GM03348 (cell line): ENCODE measurements at places on chromosomes 12 and 14.

DNA sequence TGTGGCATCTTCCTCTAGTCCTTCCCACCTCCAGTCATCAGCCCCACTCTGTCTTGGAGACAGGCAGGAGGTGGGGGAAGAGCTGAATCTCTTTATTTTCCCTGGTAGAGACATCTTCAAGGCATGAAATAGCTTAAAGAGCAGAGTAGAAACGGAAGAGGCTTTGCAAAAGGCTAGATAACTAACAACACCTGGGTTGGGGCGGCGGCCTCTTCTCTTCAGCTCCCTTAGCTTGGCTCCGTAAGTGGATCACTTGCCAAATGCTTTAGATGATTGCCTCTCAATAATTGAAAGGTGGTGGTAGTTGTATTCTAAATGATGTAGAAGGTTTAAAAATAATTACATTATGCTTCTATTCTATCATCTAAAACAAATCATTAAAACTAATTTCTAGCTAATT is 36.1 kb downstream of the SSPN start:
- no peak for DNase-seq

DNA sequence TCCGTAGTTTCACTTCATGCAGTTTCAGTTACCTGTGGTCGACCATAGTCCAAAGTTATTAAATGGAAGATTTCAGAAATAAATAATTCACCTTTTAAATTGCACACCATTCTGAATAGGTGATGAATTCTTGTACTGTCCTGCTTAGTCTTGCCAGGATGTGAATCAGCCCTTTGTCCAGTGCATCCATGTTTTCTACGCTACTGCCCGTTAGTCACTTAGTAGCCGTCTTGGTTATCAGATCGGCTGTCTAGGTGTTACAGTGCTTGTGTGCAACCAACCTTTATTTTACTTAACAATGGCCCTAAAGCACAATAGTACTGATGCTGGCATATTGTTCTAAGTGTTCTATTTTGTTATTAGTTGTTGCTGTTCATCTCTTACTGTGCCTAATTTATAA is 146.7 kb downstream of the ACSS3 start:
- DNase-seq, result no peak

DNA sequence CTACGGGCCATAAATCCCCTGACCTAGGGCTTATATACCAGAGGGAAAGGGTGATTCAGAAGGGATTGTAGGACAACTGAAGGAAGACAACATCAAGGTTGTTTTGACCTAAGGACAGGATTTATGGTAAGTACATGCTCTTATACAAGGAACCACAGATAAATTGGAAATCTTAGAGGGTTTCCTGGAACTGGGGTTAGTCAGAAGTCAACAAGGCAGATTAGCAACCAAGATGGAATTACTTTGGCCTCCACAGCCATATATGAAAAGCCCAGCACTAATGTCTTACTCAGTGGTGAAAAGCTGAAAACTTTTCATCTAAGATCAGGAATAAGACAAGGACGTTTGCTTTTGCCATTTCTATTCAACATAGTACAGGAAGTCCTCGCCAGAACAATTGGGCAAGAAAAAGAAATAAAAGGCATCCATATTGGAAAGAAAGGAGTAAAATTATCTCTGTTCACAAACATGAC is 5.4 kb downstream of the TMBIM4 start:
- no peak for DNase-seq

DNA sequence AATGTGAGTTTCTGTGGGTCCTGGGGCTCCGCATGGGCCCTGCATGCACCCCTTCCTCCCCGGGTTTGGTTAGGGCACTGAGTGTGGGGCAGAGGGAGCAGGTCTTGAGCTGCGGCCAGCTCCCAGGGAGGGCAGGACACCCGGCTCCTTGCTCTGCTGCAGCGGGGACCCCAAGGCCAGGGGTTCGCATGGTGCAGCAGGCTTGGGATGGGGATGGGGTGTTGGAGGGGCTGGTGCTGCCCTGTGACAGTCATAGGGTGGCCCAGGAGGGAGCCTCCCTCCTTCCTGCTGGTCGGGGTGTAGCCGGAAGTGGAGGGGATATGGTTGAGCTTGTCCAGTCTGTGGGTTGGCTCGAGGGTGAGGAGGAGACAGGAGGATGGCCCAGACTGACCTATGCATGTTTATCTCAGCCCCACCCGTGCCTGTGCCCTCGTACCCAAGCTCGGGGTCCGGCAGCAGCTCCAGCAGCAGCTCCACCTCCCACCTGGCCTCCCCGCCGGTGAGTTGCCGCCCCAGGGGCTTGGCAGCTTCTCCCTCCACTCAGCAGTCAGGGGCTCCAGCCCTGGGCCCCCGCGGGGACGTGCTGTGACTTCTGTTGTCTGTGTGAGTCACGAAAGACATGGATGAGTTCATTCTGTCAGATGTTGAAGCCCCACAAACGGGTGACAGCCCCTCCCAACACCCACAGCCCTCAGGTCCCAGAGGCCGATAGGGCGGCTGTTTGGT is 16.0 kb downstream of the ULK1 start:
- DNase-seq, result no peak

DNA sequence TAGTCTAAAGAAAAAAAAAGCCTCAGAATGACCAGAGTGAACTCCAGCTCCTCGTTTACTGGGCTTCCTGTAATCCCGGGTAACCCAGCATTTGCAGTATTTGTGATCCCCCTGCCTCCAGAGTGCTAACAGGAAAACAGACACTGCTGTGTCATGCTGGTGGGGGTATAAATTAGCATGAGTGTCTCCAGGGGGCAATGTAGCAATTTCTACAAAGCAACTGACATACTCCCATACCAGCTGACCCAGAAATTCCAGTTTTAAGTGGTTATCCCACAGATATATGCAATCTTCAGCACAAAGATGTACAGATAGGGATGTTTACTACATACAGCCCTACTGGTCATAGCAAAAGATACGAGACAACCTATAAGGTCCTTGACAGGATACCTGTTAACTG is 18.8 kb downstream of the TTC7B start:
- DNase-seq, result no peak

GRCh38 chr12:14410177-14410576 is 44.7 kb downstream of the ATF7IP start:
- no peak for DNase-seq

- DNase-seq, result no peak
These were observed 4.2 kb downstream of the NPC2 start for GRCh38 chr14:74488786-74489397.

DNA sequence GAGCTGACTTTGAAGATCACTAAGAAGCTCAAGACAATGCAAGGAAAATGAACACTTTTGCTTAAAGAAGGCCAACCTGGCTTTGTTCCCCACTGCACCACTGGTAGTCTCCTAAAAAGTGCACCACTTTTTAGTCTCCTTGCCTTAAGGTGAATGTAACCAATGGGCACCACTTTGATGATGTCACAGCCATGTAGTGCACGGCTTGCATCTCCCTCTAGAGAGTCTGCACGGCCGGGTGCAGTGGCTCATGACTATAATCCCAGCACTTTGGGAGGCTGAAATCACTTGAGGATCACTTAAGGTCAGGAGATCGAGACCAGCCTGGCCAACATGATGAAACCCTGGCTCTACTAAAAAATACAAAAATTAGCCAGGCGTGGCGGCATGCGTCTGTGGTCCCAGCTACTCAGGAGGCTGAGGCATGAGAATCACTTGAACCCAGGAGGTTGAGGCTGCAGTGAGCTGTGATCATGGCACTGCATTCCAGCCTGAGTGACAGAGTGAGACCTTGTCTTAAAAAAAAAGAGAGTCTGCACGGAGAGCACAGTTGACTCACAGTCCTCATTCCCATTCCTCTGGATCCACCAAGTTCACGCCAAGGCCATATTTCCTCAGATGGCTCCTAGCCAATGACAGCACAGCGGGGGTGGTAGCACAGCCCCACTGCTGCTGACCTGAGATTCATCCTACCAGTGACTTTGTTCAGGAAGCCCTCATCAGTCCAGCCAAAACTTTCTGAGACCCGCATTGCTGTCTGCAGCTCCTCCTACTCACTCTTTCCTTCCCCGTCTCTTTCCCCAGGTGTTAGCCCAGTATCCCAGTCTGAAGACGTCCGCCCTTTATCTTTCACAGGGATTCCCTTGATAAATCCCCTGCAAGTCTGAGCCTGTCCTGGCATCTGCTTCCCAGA is 16.5 kb upstream of the IFT81 start:
- peak; percentile 77 for DNase-seq

- DNase-seq, result no peak
These were observed 292.6 kb downstream of the TTC8 start for GRCh38 chr14:89117012-89117411.

- DNase-seq, result peak; percentile 10
These were observed 198.7 kb downstream of the DACT1 start for GRCh38 chr14:58836303-58836974.

GRCh38 chr14:47276931-47277330 is 398.5 kb downstream of the MDGA2 start:
- no peak for DNase-seq

- DNase-seq, result no peak
These were observed 3.8 kb upstream of the SNX6 start for GRCh38 chr14:34633742-34634141.

- no peak for DNase-seq
These were observed 2.6 kb upstream of the RIN3 start for GRCh38 chr14:92510972-92511371.

GRCh38 chr12:49195736-49196135 is 6.9 kb upstream of the TUBA1A start:
- DNase-seq, result no peak

DNA sequence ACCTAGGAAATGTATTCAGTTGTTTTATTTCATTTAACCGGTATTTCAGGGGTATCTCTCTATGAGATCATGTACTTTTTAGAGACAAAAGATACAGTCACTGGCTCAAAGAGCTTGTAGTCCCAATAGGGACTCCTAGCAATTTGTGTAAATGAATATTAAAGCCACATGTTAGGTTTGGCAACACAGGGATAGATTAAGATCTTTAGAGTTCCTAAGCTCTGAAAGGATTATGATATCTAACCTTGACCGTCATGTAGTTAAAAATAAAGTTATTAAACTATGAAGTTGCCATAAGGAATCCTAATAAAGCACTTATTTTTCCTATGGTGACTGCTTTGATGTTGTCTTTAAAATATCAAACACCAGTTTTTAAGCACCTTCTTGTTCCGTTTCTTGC is 100.4 kb upstream of the FGD4 start:
- DNase-seq, result peak; percentile 55

- no peak for DNase-seq
These were observed 3.7 kb downstream of the ASB2 start for GRCh38 chr14:93972618-93973205.

DNA sequence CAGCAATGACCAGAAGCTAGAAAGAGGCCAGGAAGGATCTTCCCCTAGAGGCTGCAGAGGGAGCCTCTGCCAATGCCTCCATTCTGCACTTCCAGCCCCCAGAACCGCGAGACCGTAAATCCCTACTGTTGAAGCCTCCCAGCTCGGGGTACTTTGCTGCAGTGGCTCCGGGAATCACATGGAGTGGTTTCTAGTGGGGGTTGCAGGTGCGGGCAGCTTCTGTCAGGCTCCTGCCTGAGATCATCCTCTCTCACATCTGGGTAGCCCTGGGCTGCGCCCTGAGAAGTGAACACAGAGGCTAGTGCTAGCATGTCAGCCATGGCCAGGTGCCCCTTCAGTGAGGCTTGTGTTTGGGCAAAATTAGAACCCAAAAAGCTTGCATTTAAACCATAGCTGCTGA is 67.3 kb downstream of the TSPAN9 start:
- DNase-seq, result no peak

DNA sequence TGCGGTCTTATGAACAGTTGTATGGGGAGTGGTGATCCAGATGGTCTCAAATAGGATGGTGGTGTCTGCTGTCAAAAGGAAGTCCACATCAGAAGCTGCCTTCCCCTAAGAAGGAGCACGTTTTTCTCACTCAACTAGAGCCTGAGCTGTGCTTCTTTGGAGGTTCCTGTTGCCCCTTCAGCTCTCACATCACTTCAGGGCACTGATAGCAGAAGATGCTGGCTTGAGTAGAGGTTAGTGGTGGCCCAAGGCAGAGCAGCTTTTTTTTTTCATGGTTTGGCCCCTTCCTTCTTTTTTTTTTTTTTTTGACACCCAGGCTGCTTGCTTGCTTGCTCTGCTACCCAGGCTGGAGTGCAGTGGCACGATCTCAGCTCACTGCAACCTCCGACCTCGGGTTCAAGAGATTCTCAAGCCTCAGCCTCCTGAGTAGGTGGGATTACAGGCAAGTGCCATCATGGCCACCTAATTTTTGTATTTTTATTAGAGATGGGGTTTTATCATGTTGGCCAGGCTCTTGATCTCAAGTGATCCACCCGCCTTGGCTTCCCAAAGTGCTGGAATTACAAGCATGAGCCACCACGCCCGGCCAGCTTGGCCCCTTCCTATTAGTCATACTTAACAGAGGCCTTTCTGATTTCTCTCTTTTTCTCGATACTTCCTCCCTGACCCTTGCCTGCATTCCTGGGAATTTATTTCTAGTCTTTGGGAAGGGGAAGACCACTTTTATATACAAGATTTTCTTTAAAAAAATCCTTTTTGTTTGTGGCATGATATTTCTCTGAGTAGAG is 31.6 kb downstream of the KLRD1 start:
- DNase-seq, result peak; percentile 22

GRCh38 chr14:85401384-85401783 is 128.6 kb upstream of the FLRT2 start:
- DNase-seq, result peak; percentile 7

DNA sequence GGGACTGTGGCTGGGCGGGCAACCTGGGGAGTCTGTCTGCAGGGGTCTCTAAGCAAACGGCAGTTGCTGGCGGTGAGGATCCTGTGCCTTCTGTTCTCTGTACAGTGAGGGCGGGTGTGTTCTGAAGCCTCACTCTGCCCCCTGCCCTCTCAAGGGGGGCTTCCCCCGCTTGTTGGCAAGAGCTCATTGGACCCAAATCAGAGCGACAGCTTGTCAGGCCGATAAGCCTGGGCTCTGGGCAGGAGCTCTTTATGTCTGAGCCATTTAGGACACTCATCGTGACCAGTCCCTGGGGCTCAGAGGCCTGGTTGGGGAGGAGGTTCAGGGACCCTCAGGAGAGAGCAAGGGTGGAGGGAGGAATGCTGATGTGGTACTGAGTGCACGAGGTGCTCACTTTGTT is 136.0 kb downstream of the TSPAN9 start:
- DNase-seq, result no peak

DNA sequence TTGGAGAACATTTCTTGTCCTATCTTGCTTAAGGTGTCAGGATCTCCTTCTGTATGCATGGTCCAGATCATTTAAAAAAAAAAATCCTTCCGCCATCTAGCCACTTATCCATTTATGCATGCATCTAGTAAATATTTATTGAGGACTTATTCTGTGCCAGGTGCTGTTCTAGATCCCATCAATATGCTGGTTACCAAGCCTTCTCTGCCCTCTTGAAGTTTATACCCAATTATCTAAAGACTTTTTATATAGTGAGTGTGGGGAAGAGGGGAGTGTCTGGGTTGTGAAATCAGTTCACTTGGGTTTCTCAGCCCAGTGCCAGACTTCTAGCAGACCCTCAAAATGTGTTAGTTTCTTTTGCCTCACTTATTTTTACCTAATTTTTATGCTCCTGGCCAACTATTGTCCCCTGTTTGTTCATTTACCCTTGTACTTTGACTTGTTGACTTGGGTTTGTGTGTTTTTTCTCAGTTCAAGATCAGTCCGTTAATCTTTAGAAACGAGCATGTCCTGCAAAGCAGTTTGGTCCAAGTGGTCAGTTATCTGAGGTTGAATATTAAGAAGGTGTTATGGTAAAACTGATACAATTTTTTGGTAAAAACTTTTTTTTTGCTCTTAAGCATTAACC is 488.9 kb downstream of the PCNX1 start:
- no peak for DNase-seq

GRCh38 chr12:45051572-45052125 is 750 bp upstream of the DBX2 start:
- no peak for DNase-seq
